Urothelium cell line (cell line): ENCODE measurements at places on chromosomes 7 and 10.

DNA sequence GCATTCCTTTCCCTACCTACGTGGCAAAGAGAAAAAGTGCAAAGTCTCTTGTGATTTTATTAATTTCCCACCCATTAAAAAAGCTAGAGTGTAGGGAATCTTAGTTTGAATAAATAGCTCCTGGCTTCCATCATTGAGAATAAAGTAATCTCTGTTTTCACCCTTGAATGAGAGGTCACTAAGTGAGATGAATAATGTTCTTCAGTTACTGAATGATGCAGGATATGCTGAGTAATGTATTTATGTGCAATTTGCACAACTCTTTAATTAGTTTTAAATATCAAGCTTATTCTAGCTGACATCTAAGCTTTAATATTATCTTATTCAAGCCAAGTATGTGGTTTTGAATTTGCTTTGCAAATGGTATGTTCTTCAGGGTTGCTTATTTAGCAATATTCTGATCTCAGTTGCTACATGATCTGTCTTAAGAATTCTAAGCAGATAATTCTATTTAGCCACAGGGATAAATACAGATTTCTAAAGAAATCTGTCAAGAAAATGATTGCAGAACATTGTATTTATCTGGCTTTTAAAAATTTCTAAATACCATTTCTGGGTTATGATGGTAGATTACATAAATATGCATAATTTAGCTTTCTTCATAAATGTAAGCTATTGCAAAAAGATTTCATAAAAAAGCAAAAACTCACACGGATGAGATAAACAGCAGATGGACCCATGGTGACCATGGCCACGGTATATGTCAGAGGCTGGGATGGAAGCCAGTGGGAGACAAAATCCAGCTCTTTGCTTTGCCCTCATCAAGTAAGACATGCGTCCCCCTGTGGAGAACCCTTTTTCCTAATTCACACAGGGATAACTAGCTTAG is 141.0 kb downstream of the MACC1 start:
- DNase-seq, result no peak

DNA sequence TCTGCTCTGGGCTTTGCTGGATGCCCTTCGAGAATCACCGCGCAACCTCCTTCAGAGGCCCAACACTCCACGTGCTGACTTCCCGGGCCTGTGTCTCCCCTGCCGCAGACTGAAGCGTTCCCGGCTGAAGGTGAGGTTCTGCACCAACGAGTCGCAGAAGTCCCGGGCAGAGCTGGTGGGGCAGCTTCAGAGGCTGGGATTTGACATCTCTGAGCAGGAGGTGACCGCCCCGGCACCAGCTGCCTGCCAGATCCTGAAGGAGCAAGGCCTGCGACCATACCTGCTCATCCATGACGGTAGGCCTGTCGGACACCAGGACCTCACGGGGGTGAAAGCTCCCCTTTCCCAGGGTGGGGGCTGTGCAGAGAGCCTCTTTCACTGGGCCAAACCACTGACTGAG is 22.4 kb downstream of the LHPP start:
- DNase-seq, result no peak

DNA sequence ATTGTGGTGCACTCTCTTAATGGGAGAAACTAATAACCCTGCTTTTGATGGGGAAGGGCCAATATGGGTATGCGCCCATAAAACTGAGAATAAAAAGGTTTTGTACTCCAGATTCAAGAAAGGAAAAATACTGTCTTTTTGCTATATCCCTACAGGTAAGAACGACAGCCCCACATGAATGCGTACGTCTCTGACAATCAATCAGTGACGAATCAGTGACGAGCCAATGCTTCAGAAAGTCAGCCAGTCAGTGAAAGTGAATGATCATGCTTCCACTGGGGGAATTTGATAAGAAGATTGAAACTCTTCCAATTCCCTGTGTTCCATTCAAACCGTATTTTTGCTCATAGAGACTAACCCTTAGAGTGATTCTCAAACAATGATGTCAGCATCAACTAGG is 26.3 kb downstream of the ARL5B start:
- no peak for DNase-seq

DNA sequence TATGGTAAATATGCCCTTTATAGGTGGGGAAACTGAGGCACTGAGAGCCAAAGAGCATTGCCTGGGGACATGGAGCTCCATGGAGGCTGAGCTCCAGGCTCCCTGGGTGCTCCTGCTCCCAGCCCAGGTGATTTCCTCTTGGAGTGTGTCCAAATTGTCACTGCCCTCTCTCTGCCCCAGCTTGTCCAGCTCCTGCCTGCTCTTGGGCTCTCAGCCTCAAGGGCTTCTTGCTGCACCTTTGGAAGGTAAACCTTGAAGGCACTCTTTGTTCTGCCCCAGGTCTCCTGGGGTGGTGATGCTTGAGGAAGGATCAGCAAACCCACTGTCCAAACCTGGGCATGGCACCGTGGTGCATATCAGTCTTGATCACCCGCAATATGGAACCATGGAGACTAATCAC is 166.1 kb downstream of the RPS24 start:
- DNase-seq, result no peak

- DNase-seq, result no peak
These were observed 468.1 kb upstream of the AKR1E2 start for GRCh38 chr10:4357911-4358310.

DNA sequence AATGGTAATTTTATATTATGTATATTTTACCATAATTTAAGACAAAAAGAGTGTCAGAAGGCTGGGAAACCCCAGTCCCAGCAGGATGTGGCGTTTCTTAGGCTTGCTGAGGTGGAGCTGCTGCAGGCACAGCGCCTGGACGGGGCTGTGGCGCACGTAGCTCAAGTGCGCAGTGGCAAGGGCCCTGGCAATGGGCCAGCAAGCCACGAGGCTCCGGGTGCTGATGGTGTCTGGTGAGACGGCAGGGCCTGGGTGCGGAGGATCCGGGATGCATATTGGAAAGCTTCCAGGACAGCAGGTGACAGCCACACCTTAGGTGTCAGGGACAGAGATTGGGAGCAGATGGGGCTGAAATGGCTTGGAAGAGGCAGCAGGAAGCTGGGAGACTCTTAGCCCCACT is 37.2 kb downstream of the CLEC2L start:
- DNase-seq, result no peak

GRCh38 chr10:129718548-129719414 is 245.3 kb downstream of the EBF3 start:
- DNase-seq, result no peak

DNA sequence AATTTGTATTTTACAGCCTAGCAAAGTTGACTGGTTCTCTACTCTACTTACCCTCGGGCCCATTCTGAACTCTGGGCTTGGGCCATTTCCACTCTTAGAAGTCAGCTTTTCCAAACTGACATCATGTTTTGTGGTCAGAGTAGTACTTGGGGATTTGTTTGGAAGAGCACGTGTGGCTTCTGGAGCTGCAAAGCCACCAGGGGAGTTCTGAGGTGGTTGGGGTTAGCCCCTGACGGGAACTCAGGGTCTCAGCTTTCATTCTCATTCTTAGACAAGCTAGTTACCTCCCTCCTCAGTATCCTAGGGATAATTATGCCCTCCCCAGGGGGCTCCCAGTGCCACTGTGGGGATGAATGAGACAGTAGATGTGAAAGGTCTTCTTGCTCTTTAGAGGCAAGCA is 647.7 kb upstream of the GALNT17 start:
- no peak for DNase-seq
